T follicular helper cell (primary cell): ENCODE measurements at places on chromosomes 11 and 22.

DNA sequence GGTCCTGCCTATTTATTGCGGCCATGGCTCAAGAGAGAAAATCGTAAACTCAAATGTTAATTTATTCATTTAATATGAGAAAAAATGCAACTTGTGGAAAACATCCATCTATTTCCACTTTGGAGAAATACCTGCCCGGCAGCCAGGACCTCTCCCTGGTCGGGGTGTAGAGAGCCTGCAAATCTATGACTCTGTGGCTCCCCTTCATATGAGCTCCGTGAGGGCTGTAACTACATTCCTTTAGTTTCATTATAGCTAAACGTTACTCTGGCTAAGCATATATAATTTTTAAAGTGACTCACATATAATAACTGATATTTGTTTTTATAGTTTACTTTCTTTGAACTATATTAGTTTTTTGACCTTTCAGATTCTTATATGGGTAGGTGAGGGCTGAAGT is 857.8 kb upstream of the FAT3 start:
- DNase-seq: no peak

DNA sequence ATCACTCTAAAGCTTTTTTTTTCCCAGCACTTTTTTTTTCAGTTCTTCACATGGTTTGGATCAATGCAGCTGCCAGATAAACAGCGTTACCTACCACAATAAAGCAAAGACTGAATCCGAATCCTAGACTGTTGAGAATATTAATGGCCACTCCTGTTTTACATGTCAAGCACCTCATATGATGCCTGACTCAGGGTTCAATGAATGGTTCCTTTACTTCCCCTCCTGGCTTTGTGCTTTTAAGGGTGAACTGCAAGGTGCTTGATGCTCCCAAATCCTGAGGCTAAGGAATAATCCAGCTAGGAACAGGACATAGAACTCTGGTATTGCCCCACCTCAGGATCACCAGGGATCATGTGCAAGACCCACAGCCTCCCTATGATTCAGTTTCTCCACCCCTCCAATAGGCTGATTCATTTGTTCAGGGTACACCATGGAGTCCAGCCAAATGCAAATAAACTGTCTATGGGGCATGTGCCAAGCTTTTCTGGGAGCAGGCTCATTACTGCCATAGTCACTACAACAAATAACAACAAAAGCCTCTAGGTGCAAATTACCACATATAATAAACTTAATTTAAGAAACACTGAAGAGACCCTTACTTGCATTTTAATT is 104.3 kb downstream of the GAB2 start:
- no peak for DNase-seq

- no peak for DNase-seq
Measured at GRCh38 chr22:47114813-47115517, 352.5 kb downstream of the TBC1D22A start.

GRCh38 chr22:24926849-24927579 is 19.5 kb downstream of the LHFPL7 start:
- no peak for DNase-seq

GRCh38 chr22:20448630-20449029 is 11.0 kb upstream of the SCARF2 start:
- no peak for DNase-seq

- DNase-seq: no peak
Measured at GRCh38 chr11:116379185-116379828, 393.5 kb downstream of the BUD13 start.

DNA sequence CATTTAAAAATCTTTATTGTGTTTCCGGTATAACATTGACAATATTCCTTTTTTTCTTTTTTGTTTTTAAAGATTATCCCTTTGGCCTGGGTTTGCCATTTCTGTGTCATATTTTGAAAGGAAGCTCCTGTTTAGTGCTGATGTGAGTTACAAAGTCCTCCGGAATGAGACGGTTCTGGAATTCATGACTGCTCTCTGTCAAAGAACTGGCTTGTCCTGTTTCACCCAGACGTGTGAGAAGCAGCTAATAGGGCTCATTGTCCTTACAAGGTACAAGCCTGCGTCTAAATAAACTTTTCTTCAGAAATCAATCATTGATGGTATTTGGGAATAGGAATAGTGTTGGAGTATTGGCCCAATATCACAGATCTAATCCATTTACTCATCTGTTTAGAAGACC is 19.8 kb downstream of the PIWIL4 start:
- no peak for DNase-seq

DNA sequence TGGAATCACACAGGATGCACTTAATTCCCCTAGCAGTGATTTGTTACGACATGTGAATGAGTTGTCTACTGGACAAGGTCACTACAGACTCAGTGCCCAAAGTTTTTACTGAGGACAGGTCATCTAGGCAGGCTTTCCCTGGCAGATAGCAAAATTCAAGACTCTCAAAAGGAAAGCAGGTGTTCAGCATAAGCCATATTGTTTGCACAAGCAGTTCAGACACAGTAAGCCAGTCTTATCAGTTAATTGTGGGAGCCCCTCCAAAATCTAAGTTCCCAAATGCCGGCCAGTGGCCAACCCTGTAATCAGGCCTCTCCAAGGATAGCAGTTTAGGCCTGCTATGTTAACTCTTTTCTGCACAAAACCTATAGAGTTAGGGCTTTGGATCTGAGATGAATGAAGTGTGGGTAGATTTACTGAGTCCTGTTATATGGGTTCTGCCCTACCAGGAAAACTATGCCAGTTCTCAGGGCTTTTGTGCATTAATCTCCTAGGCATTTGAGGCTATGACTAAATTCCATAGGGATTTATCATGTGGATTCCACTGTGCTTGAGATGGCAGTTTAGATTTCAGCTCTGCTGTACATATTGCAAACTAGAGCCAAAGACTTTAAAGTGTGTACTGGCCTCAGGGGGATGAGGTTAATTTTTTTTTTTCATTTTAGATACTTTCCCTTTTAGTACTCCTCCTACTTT is 4.8 kb upstream of the ARHGEF12 start:
- no peak for DNase-seq
